ENCODE measurements at places on chromosomes 16 and 17.

DNA sequence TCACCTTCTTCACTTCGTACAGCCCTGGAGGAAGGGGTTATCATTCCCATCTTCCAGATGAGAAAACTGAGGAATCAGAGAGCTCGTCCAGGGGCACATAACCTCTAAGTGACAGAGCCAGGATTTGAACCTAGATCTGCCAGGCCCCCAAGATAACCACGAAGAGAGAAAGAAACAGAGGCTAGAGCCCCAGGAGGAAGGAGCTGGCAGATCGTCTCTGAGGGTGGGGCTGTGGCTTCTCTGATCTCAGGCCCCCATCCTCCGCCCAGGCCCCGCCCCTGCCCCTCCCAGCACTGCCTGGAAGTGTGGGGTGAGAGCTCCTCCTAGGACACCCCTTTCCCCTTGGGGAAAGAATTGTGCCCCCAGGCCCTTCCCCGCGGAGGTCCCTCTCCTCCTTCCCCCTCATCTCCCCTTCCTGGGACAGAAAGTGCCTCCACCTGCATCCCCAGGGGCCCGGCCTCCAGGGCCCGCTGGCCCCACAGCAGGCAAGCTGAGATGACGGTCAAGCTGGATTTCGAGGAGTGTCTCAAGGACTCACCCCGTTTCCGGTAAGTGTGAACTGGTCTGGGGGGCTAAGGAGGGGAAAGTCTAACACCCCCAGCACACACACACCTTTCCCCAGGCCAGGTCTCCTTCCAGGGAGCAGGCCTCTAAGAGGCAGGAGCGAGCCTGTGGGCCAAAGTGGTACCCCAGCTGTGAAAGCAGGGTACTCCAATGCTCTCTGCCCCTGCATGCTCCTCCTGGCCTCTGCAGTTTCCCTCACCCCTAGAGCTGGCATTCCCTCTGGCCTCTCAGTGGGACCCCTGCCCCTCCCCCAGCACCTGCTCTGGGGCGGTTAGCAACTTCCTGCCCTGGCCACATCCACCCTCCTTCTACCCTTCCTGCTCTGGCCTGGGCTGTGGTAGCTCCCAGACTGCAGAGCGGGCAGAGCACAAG, at the start of gene ACAP1:
ACAP1 (plus strand) TSS at position 290 of the 936 bp plus-strand sequence; CDS start at position 496, 206 bp downstream.
- DNase-seq = peak; percentile 67

DNA sequence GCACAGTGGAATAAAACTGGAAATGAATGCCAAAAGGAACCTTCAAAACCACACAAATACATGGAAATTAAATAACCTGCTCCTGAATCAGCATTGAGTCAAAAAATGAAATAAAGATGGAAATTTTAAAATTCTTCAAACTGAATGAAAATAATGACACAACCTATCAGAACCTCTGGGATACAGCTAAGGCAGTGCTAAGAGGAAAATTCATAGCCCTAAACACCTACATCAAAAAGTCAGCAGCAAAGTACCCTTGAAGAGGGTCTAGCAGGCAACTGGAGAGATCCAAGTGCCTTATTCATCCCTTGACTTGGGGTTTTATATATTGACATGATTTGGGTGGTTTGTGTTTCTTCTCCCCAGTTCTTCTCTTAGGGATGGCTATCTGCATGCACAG, 294.1 kb downstream of the PMP22 start:
- no peak for DNase-seq

GRCh38 chr16:57998486-57998885, 2.0 kb downstream of the ZNF319 start:
- DNase-seq = no peak

DNA sequence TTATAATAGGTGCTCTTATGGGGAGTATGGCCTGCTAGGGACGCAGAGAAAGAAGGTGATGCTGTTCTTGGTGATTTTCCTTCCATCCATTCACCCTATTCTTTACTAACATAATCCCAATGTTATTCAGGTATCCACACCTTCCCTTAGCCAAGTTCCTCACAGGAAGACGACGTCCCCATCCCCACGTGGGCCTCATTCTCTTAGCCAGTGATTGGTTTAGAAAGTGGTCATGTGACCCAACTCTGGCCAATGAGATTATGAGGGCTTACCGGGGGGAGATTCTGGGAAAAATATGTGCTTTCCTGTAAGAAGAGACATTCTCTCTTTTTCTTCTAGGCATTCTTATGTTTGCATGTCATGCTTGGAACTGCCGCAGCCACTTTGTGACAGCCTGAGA, 474.7 kb downstream of the HAPSTR1 start:
- no peak for DNase-seq

- DNase-seq = no peak
These were observed 7.8 kb upstream of the EVI2A start for GRCh38 chr17:31329221-31329620.

GRCh38 chr16:2532494-2533141, 1.4 kb upstream of the CEMP1 start:
- peak; percentile 60 for DNase-seq

DNA sequence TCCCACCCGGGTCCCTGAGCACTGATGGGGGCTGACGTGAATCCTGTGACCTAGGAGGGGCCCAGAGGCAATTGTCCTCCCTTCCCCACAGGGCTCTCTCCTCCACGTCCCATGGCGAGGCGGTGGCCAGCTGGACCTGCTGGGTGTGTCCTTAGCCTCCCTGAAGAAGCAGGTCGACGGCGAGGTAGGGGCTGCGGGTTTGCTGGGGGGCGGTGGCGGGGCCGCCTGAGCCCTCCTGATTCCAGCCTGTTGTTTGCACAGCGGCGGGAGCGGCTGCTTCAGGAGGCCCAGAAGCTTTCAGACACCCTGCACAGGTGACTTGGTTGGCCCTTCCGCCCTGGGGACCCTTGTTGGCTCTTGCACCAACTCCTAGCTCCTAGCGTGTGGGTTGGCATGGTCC, 1.7 kb downstream of the CHTF18 start:
- DNase-seq = no peak

GRCh38 chr16:71431991-71432390, 9.9 kb downstream of the TLE7 start:
- DNase-seq = no peak

DNA sequence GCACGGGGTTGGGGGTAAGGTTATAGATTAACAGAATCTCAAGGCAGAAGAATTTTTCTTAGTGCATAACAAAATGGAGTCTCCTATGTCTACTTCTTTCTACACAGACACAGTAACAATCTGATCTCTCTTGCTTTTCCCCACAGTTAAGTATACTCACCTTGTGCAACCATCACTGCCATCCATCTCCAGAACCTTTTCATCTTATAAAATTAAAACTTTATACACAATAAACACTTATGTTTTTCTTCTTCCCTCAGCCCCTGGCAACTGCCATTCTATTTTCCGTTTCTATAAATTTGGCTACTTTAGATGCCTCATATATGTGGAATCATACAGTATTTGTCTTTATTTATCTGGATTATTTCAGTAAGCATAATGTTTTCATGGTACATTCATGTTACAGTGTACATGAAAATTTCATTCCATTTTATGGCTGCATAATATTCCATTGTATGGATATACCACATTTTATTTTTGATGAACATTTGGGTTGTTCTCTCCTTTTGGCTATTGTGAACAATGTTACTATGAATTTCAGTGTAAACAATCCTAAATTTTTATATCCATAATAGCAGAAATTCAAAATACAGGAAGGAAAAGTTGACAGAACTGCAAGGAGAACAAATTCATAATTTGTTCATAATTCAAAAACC, 25.7 kb upstream of the FA2H start:
- no peak for DNase-seq

GRCh38 chr16:1859650-1860049, 12.3 kb downstream of the MEIOB start:
- no peak for DNase-seq

- no peak for DNase-seq
These were observed 40.7 kb upstream of the DOC2B start for GRCh38 chr17:222172-222571.

GRCh38 chr16:77761204-77761603, 27.2 kb upstream of the VAT1L start:
- no peak for DNase-seq

DNA sequence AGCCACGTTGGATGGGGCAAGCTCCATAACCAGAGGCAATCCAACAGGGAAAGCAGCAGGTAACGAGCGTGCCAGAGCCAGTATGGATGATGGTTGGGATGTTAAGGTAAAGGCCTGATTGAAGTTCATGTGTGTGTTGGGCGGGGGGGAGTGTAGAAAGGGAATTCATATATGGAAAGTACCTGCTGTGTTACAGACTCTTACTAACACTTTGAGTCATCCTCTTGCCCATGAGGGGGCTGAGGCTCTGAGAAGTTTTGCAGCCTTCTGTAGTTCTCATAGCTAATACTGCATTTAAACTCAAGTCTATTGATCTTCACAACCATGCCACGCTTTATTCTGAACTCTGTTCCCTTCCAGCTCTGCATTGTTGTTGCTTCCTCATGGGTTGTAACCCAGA, 28.5 kb downstream of the SYCE1L start:
- no peak for DNase-seq

- no peak for DNase-seq
These were observed 14.6 kb downstream of the ABCC3 start for GRCh38 chr17:50649042-50649908.

DNA sequence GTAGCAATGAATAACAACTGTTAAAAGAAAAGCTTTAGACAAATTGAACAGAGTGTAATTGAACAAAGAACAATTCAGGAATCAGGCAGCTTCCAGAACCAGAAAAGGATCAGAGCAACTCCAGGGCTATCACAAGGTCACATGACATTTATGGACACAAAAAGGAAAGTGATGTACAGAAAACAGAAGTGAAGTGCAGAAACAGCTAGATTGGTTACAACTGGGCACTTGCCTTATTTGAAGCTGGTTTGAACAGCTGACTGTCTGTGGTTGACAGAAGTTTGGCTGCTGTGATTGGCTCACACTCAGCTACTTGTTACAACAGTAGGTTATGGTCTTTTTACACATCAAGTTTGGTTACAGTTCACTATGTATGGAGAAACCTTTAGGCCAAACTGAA, 14.8 kb downstream of the EFCAB5 start:
- no peak for DNase-seq

DNA sequence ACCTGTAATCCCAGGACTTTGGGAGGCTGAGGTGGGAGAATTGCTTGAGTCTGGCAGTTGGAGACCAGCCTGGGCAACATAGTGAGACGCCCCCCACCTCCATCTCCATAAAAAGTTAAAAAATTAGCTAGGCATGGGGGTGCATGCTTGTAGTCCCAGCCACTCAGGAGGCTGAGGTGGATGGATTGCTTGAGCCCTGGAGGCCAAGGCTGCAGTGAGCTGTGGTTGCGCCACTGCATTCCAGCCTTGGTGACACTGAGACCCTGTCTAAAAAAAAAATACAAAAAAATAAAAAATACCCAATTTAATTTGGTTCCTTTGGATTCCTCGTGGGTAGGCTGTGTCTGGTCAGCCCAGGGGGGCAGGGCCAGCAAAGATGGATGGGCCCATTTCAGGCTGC, 26.1 kb upstream of the TAC4 start:
- no peak for DNase-seq

GRCh38 chr17:73240561-73240960, 21.1 kb downstream of the CPSF4L start:
- DNase-seq = no peak

DNA sequence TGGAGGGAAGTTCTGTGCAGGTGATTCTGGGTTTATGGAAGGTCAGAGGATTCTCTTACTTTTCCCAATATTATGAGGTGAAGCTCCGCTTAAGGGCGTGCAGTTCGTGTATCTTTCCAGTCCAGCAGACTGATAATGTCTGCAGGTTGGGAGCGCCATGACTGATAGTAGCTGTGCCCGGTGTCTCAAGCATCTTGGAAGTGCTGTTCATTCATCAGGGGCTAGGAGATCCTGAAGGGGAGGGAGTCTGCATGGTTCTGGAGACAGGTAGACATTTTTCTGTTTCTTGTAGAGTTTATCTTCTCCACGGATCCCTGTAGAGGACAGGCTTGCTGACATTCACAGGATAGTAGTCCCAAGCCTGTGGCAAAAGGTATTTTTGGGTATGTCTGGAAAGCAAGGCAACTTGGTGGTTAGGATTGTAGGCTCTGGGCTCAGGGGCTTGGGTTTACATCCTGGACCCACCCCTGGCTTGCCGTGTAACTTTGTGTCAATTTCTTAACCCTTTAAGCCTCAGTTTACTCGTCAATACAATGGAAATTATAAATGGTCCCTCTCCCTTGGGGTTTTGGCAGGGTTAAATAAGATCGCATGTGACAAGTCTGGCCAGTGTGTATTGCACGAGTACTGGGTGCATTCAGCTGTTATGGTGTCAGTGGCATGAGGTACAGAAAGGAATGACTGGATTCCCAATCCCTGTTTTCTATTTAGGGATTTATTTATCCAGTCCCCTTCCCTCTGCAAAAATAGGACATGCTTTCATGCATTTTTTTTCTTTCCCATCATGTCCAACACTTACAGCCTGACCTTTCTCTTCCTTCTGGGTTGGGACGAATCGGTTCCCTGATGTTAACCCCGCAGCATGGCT, 8.2 kb downstream of the HLF start:
- DNase-seq = no peak

GRCh38 chr17:64780096-64781013, 118.2 kb upstream of the SMURF2 start:
- peak; percentile 56 for DNase-seq

- DNase-seq = no peak
These were observed 36.0 kb downstream of the XPO6 start for GRCh38 chr16:28175715-28176114.

DNA sequence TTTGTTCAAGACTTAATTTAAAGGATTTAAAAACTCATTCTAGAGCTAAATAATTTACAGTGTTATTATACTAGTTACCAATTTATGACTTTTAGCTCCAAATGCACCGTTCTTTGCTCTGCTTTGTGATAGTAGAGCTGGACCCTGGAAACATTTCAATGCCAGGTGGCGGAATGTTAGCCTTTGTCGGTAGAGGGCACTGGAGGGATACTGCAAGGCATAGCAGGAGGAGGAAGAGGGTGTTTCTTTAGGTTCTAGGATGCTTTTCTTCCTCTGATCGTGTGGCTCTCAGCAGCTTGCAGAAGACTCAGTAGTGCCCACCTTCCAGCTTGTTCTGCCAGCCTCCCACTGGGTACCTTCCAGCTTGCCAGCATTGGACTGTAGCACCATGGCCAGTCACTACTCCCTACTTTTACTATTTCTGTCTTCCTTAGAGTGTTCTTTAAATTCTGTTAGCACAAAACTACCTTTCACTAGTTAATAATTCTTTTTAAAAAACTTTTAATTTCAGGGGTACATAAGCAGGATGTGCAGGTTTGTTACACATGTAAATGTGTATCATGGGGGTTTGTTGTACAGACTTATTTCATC, 325.3 kb downstream of the UTP18 start:
- DNase-seq = no peak

GRCh38 chr17:78437508-78438169, 59.2 kb downstream of the PGS1 start:
- no peak for DNase-seq

GRCh38 chr16:51267681-51268080, 116.6 kb upstream of the SALL1 start:
- DNase-seq = no peak

- no peak for DNase-seq
These were observed 18.6 kb upstream of the POLR3E start for GRCh38 chr16:22278441-22279230.

DNA sequence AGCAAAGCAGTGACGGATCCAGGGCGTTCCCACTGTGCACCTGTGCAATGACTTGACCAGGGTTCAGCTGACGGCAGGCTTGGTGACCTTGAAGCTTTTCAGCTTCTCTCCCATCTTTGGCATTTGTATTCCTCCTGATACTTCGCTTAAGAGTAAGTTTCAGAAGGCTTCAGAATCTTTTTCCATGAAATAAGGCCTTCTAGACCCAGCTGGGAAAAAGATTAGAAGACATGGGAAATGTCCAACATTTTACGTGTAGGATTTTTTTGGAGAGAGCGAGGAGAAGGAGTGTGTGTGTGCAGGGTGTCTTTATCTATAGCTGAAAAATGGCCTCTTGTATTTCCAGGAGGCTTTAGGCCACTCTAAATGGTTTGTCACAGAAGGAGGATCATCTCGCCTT, 104.1 kb downstream of the BANP start:
- DNase-seq = no peak

All from activated B cell treated with CpG ODN at 0.5 μM for 24 hours (primary cell).